ENCODE measurements at places on chromosomes 12 and 14.

DNA sequence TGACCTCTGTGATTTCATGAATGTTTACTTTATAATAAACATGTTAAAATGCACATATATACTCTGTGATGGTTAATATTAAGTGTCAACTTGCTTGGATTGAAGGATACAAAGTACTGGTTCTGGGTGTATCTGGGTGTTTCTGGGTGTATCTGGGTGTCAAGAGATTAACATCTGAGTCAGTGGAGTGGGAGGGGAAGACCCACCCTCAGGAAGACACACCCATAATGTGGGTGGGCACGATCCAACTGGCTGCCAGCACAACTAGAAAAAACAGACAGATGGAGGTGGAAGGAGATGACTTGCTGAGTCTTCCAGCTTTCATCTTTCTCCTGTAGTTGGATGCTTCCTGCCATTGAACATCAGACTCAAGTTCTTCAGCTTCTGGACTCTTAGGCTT is 11.9 kb downstream of the NUP37 start:
- DNase-seq, result no peak

DNA sequence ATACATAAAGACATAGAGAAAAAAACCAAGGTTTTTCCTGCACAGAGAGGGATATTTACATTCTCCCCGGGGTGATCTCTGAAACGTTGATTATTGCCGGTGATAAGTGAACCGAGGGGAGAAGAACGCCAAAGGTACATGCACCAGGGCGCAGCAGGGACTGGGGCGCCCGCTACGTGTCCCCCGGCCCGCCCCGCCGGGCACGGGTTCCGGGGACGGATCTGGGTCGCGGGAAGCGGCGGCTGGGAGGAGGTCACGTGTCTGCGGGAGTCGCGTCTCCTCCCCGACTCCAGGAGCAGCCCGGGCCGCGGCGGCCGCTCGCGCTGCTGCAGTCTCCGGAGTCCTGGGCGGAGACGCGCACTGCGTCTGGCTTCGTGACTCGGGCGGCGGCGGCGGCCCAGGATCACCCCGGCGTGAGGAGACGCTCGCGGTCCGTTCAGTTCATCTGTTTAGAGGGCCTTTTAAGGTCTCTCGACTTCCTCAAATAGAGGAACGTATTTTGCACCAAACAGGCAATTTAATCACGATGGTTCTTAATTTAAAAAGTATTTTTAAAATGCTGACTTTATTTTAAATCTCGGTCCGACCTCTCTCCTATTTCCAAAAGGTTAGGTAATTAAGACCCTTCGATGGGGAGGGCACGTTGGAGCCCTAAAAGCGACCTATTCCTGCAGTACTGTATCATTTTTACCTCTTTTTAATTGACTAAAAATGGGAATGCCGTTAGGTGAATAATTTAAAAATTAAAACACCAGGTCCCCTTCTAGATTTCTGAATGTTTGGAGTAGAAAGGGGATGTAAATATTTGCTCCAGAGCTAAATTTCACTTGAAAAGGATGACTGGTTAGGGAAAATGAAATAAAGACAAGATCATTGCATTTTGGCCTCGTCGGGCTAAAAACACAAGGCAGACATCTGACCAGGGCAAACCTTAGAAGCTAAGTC is 1.8 kb upstream of the BHLHE41 start:
- peak; percentile 80 for DNase-seq

DNA sequence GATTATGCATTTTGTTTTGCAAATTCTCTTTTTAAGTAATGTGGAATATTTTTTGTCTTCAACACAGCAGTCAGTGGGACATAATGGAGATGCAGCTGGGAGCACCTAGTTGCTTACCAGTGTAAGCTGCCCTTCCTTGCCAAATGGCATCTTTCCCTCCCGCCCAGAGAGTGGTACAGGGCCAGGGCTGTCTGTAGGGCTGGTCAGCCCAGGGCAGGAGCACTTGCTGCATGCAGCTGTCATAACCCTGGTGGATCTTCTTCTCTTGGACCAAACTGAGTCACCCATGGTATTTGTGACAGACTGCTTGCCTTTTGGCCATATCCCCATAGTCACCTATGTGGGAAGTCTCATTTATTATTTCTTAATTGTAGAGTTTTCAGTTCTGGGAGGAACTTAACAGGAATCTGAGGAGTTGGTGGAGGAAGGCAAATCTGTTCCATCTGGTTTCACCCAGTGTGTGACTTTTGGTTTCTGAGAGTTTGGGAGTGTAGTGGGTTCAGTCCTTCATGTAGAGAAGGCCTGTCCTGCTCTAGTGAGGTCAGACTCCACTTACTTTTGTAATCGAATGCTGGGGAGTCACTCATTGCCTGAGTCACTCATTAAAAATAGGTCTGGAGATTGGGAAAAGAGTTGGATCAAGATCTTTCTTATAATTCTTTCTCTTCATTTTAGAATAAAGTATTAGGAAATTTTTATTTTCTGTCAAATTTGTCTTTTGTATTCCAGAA is 62.0 kb upstream of the ASPG start:
- no peak for DNase-seq

DNA sequence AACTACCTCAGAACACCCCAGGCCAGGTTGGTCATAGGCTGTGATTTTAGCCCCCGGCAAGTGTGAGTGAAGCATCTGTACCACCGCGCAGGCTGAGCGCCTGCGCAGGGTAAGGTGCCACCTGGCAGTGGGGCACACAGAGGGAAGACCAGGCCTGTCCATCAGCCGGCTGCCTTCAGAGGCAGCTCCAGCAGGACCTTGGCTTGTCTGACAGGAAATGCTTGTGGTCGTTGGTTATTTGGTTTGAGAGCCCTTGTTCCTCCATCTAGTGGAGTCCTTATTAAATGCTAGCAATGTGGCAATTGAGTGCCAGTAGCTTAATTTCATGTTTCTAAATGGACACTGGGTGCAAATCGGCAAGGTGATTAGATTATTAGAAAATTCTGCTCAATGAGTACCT is 27.5 kb downstream of the SLC25A29 start:
- no peak for DNase-seq

- DNase-seq, result no peak
These were observed 12.9 kb downstream of the GPR84 start for GRCh38 chr12:54351341-54351740.

GRCh38 chr12:74264692-74265091 is 272.9 kb upstream of the ATXN7L3B start:
- DNase-seq, result no peak
